Neural crest cell (in vitro differentiated cells): ENCODE measurements at places on chromosomes 12 and 14. TPM values are rescaled to one million over a fixed set of nuclear protein-coding genes. Genes with fewer than 3 reads are reported as not detected.

Gene SDR9C7
- not detected in 2 replicates for total RNA-seq

Gene TM9SF1
- total RNA-seq = 45.6 and 47.4 TPM in 2 replicates

Gene PTHLH
- total RNA-seq = 0.27 and 0.56 TPM in 2 replicates

Gene ASCL1
- total RNA-seq = 4.3 and 5.1 TPM in 2 replicates

Gene SIX1
- 0.44 and 0.48 TPM in 2 replicates for total RNA-seq

Gene DGLUCY
- 13.1 and 15.6 TPM in 2 replicates for total RNA-seq

Gene PSMB11
- total RNA-seq = not detected in 2 replicates

Gene SRSF5
- 356 and 377 TPM in 2 replicates for total RNA-seq

Gene DNAJC22
- 0.32 and 0.35 TPM in 2 replicates for total RNA-seq

Gene PTPRO
- total RNA-seq = 3.1 and 3.6 TPM in 2 replicates

Gene FOXN4
- total RNA-seq = 1.3 and 1.7 TPM in 2 replicates

Gene FAM90A1
- not detected in 2 replicates for total RNA-seq

Gene ATG2B
- 17.0 and 19.5 TPM in 2 replicates for total RNA-seq

Gene ITGA5
- total RNA-seq = 20.1 and 22.0 TPM in 2 replicates

Gene SLC25A47
- total RNA-seq = not detected in 2 replicates

Gene PROX2
- total RNA-seq = not detected in 2 replicates

Gene GPR162
- 16.4 and 17.4 TPM in 2 replicates for total RNA-seq

Gene ERBB3
- total RNA-seq = 144 and 152 TPM in 2 replicates

Gene ARHGDIB
- 1.2 and 1.5 TPM in 2 replicates for total RNA-seq

Gene CCDC177
- 7.5 and 7.7 TPM in 2 replicates for total RNA-seq

Gene BIN2
- not detected in 2 replicates for total RNA-seq

Gene TPPP2
- total RNA-seq = not detected in 2 replicates

Gene FGF23
- total RNA-seq = 0.16 and 0.25 TPM in 2 replicates

Gene EXOC3L4
- not detected in 2 replicates for total RNA-seq

Gene INHBC
- 0.14 TPM in 1 of 2 replicates, not detected in the other for total RNA-seq

Gene ASPG
- total RNA-seq = not detected in 2 replicates

Gene FAM222A
- total RNA-seq = 12.5 and 13.9 TPM in 2 replicates
